ENCODE measurements at places on chromosomes 12 and 14. TPM values are rescaled to one million over a fixed set of nuclear protein-coding genes. Genes with fewer than 3 reads are reported as not detected.

DNA sequence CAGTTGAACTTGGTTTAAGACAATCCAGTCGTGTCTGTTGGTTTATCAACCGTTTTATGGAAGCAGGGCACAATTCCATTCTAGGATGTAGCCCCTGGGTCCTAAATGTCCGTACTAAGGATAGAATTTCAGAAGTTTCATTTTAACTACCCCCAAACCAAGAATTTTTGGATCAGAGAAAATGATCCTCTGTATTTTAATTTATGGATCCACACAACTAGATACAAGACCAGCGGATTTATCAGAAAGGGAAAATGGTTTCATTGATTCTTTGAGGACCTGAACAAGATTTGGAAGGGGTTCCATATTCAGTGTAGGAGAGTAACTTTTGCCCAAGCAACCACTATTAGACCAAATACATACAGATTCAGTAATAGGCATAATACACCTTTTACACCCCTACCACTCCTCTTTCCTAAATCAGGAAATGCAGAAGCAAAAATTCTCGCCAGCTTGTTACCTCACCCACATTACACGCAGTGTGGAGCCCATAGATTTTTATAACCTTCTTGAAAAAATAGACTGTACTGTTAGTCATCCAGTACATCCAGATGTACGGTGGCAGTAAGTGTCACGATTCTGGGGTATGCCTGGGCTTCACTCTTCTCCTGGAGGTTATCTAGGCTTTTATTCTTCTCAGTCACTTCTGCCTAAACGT lies 1.4 kb upstream of the FBXL14 start:
- DNase-seq, result no peak

DNA sequence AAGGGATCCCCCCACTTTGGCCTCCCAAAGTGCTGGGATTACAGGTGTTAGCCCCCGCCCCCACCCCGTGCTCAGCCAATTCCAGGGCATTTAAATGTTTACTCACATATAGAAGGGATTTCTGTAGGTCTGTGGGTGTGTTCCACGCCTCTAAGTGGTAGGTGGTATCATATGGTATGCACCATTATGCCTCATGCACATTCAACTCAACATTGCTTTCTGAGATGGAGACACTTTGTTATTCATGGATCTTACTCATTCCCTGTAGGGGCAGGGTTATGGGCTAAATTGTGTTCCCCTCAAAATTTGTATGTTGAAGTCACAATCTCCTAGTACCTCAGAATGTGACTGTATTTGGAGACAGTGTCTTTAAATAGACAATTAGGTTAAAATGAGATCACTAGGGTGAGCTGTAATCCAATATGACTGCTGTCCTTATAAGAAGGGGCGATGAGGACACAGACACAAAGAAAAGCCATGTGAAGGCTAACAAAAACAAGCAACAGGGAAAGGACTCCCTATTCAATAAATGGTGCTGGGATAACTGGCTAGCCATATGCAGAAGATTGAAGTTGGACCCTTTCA lies 200.6 kb downstream of the EFCAB11 start:
- no peak for DNase-seq

GRCh38 chr12:107847830-107848229 lies 73.3 kb downstream of the ASCL4 start:
- DNase-seq, result no peak

SIX6 gene
- not detected for polyA plus RNA-seq

TAS2R20 gene
- 3.2 TPM for polyA plus RNA-seq
